ENCODE measurements at places on chromosomes 13 and 19.

- DNase-seq: no peak
Measured at GRCh38 chr13:83691966-83692365, 190.3 kb downstream of the SLITRK1 start.

GRCh38 chr19:30891051-30891450 is 458.2 kb downstream of the TSHZ3 start:
- no peak for DNase-seq

DNA sequence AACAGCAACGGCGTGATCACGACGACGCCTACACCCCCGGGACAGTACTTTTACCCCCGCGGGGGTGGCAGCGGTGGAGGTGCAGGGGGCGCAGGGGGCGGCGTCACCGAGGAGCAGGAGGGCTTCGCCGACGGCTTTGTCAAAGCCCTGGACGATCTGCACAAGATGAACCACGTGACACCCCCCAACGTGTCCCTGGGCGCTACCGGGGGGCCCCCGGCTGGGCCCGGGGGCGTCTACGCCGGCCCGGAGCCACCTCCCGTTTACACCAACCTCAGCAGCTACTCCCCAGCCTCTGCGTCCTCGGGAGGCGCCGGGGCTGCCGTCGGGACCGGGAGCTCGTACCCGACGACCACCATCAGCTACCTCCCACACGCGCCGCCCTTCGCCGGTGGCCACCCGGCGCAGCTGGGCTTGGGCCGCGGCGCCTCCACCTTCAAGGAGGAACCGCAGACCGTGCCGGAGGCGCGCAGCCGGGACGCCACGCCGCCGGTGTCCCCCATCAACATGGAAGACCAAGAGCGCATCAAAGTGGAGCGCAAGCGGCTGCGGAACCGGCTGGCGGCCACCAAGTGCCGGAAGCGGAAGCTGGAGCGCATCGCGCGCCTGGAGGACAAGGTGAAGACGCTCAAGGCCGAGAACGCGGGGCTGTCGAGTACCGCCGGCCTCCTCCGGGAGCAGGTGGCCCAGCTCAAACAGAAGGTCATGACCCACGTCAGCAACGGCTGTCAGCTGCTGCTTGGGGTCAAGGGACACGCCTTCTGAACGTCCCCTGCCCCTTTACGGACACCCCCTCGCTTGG is 966 bp downstream of the JUNB start:
- DNase-seq: no peak

- no peak for DNase-seq
Measured at GRCh38 chr13:106691861-106692260, 123.9 kb upstream of the ARGLU1 start.

GRCh38 chr19:1168572-1169410 is 5.3 kb downstream of the SBNO2 start:
- DNase-seq: peak; percentile 72

GRCh38 chr19:33400856-33401682 is 27.6 kb downstream of the CEBPG start:
- DNase-seq: no peak

DNA sequence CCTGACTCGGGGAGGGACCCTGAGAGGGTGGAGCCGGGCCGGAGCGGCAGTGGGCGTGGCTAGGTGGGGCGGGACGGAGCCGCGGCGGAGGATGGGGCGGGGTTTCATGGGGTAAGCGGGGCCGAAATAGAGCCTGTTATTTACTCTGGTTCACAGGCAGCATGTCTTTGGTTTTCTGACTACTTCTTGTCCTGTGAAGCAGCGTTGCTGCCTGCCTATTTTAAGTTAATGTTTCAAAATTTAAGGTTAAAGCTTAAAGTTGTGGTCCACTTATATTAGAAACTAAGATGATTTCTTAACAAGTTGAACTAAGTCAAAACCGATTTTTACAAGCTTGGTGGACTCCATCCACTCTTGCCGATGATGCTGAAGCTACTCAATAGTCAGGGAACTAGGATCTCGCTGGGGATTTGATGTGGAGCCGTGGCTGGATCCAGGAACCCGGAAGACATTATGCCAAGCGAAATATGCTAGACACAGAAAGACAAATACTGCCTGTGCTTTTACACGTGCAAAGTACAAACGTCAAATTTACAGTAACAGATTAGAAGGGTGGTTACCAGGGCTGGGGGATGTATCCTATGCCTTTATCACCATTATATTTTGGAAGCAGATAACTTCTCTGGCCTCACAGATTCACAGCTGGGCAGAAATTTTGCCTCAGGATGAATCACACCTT is 433 bp upstream of the ZNF616 start:
- no peak for DNase-seq
